ENCODE measurements at places on chromosomes 2 and 18.

- DNase-seq, result no peak
Observed at GRCh38 chr18:50111398-50111797, 83.5 kb downstream of the MYO5B start.

DNA sequence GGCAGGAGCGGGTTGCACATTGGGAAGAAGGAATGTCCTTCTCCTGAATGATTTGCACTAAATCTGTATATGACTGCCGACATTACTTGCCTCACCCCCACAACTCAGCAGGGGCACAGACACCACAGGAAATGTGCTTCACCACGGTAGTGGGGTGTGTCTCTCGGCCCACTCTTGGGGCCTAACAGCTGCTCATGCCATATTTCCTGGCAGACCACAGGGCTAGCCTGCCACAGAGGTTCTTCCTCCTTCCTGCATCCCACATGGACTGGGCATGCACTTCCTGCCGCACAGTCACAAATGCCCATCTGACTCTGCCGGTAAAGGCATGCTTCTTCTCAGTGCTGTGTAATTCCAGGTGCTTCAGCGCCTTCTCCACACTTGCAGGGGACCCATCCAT lies 10.3 kb upstream of the PAPOLG start:
- DNase-seq, result no peak

DNA sequence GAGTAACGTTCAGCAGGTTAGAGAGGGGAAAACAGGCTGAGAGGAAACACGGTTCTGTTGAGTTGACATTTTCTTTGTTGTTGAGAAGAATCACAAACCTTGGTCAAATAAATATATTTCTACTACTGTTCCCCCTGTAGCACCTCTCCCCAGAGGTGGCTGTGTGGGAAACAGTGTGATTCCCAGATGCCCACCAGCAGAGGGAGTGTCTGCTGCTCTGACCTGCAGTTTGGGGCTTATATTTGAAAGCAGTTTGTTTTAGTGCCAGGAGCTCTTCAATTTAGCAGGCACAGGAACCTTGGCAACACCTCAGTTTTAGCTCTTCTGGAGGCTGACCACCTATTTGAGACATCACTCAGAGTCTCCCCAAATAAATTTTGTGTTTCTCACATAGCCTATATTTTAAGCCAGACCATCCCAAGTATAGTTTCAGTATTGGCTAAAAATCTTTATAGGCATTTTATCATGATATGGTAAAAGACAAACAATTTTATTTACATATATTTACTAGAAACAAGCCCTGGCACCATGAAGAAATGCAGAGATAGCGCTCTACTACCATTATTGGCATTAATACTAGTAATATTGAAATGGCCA lies 75.7 kb downstream of the PIK3C3 start:
- DNase-seq, result no peak

- DNase-seq, result peak; percentile 46
Observed at GRCh38 chr2:56741601-56742102, 557.9 kb downstream of the CCDC85A start.

DNA sequence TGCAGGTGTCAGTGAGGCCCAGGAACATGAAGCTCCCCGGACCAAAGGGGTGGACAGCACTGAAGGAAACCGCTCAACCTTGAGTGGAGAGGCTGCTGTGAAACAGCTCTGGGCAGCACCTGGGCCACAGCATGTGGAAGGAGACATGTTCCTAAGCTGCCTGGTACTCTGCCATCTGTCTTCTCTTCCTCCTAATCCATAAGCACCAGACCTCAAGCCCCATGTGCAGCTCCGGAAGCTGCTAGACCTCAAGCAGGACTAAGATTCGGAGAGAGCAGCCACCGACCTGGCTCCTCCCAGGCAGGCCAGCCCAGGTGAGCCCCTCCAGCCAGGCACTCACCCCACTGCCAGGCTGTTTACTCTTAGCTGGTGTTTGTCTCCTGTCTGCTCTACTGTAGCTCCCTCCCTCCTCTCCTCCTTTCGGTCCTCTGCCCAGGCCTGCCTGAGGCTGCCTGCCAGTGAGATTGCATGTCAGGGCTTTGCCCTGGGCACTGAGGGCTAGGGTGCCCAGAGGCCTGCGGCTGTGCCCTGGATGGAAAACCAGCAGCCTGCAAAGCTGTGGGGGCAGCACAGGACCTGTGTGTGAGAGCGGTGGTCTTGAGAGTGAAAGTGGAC lies 53.7 kb downstream of the BCL11A start:
- DNase-seq, result no peak

- no peak for DNase-seq
Observed at GRCh38 chr2:230849633-230850357, 14.9 kb upstream of the ITM2C start.

- DNase-seq, result no peak
Observed at GRCh38 chr2:62724886-62725711, 19.6 kb downstream of the EHBP1 start.

DNA sequence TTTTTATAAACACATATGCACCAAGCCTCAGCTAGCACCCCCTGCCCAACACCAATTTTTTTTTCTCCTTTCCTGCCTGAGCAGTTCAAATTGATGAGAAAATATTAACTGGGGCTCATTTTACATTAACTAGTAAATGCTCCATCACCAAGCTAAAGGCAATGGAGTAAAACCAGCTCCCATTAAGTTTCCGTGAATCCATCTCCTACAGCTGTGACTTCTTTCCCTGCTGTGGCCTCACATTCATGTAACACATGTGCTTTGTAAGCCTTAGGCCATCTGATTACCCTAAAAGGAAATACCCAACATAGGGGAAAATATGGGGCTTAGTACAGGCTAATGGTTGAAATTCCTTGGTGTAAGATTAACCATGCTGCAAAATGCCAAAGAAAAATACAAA lies 60.8 kb downstream of the DNER start:
- DNase-seq, result no peak

DNA sequence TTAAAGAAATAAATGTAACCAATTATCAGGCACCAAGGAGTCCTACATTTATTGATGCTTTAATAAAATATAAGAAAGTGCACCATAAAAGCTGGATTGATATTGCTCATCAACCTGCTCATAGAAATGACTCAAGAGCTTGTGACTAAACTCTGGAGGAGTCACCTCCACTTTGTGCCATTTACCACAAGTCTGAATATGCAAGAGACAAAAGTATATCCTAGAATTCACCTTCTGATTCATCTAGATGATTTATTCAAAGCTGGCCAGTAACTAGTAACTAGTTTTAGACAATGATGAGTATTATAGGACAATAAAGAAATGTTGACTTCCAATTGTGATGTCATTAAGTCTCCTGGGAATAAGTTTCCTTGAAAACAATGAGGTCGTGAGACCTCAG lies 146.0 kb upstream of the SOX11 start:
- no peak for DNase-seq

DNA sequence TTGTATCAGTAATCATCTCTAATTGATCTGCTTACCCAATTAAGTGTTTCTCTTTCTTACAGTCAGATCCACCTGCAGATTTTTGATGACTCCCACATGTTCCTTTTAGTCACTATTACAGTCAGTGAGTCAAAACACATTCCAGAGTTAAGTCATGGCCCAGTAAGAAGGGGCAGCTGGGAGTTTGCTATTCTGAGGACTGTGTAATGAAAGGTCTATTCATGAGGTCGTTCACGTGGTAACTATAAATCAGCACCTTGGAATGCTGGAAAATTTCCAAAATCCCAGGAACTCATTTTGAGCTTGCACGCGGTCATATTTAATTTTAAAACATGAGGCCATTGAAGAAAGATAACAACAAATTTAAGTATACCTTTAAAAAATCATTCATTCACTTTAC lies 252.5 kb downstream of the XIRP2 start:
- no peak for DNase-seq

- no peak for DNase-seq
Observed at GRCh38 chr2:96802721-96803120, 13.3 kb upstream of the CNNM3 start.

DNA sequence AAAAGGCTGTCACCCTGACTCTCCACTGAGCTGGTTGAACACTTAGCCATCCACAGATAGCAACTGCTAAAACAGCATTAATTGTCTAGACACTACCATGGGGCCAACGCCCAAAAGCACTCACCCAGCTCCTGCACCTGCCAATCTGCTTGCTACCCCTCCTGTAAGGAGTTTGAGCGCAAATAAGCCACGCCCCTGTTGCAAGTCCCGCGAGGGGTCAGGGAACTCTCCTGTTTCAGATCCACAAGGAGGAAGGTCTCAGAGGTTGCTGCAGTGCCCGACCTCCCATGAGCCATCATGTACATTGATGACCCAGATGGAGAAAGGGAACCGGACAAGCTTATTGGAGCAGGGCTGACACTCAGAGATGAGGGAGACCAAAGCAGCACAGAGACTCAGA lies 106.8 kb downstream of the ZNF516 start:
- DNase-seq, result no peak

- no peak for DNase-seq
Observed at GRCh38 chr2:25832897-25833296, 45.4 kb downstream of the ASXL2 start.

DNA sequence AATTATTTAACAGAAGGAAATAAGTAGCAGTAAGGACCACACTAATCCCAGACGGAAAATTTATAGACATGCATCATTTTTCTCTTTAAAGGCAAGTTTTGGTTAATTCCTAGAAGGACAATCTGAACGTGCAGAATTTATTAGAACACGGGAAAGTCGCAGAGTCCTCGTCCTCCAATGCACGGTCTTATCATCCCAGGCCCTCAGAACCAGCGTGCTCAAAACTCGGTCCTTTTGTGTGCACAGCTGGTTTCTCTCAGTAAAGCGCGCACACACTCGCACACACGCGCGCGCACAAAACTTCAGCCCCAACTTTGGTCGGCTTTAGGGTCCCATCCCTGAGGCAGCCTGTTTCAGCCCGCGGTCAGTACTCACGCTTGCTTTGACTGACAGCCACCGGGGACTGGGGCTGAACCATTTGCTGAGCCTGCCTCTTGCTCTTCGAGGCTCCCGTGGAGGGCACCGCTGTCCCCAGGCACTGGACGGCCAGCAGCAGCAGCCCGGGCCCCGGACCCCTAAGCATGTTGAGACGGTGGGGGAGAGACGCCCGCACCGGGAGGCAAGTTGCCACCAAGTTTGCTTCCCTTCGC lies 493 bp downstream of the FN1 start:
- DNase-seq, result peak; percentile 57

DNA sequence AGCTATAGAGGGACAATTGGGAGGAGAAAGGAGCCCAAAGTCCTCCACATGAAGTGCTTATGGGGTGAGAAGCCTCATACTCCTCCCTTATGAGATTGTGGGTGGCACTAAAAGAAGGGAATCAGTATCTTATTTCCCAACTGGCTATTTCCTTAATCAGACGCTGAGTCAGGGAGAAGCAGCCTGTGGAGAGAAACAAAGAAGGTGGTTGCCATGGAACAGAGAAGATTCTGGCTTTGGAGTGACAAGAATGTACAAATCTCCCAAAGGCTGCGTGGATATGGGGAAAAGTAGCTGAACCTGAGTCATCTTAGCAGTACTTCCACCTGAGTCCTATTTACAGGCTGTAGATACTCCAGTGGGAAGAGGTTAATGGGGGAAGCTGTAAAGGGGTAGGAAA lies 115.8 kb upstream of the CWC22 start:
- no peak for DNase-seq

- no peak for DNase-seq
Observed at GRCh38 chr2:29447513-29447912, 332.3 kb downstream of the CLIP4 start.

- no peak for DNase-seq
Observed at GRCh38 chr2:150674283-150674682, 186.8 kb upstream of the RND3 start.

GRCh38 chr2:71291398-71291797 lies 40.2 kb upstream of the ZNF638 start:
- no peak for DNase-seq
